ENCODE measurements at places on chromosomes 12 and 14.

DNA sequence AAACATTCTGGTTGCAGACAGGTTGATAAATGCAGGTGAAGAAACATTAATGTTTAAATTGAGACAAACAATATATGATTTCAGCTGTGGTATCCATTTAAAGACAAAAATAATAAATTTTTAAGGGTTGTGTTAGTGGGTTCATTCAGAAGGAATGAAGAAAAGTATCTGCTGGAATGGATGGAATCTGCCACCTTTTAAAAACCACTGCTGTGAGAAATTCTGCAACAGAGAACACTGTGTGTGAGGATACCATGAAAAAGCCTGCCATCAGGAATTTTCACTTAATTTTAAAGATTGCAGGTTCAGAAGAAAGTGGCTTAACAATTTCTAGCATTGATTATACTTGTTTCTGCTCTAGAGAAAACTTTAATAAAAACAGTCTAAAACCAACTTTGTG is 184.6 kb upstream of the SOX5 start:
- no peak for DNase-seq
- H3K27me3 ChIP-seq = no peaks in the 10 kb centered on the region
- H3K4me1 ChIP-seq = peaks cover 10% of the 10 kb centered on the region
- H3K36me3 ChIP-seq = no peaks in the 10 kb centered on the region
- H3K27ac ChIP-seq = no peak overlapping the region
- no peak overlapping the region for H3K4me3 ChIP-seq

GRCh38 chr14:100830681-100831080 is 4.8 kb downstream of the MEG3 start:
- H3K4me3 ChIP-seq = no peak overlapping the region
- H3K36me3 ChIP-seq = no peaks in the 10 kb centered on the region
- no peaks in the 10 kb centered on the region for H3K4me1 ChIP-seq
- H3K27me3 ChIP-seq = peaks cover 14% of the 10 kb centered on the region

GRCh38 chr12:113003636-113004035 is 25.3 kb downstream of the OAS2 start:
- H3K27me3 ChIP-seq = no peaks in the 10 kb centered on the region
- H3K4me1 ChIP-seq = no peaks in the 10 kb centered on the region
- peaks cover 13% of the 10 kb centered on the region for H3K36me3 ChIP-seq
- no peak for DNase-seq
- no peak overlapping the region for H3K4me3 ChIP-seq

GRCh38 chr14:51653079-51653774 is 1.5 kb downstream of the FRMD6 start:
- peaks cover 67% of the 10 kb centered on the region for H3K4me1 ChIP-seq
- peak; percentile 50 for DNase-seq
- H3K27me3 ChIP-seq = no peaks in the 10 kb centered on the region
- H3K36me3 ChIP-seq = no peaks in the 10 kb centered on the region

DNA sequence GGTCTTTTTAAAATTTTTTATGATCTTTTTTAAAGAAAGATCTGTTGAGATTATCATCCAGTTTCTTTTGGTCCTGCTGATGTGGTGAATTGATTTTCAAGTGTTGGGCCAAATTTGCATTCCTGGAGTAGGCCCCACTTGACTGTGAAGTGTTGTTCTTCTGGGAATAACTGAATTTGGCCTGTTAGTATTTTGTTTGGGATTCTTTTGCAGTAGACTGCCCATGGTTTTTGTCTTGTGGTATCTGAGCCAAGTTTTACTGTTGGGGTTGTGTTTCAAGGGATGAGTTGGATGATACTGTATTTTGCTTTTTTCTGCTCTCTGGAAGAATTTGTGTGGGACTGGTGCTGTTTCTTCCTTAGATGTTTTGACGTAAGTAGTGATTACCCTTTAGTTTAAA is 4.0 kb upstream of the SYCP3 start:
- DNase-seq = no peak
- no peak overlapping the region for H3K27ac ChIP-seq
- H3K4me1 ChIP-seq = peaks cover 2% of the 10 kb centered on the region
- H3K4me3 ChIP-seq = no peak overlapping the region
- H3K27me3 ChIP-seq = no peaks in the 10 kb centered on the region

- DNase-seq = no peak
- peaks cover 4% of the 10 kb centered on the region for H3K27me3 ChIP-seq
- H3K4me3 ChIP-seq = no peak overlapping the region
- H3K27ac ChIP-seq = 0 out of 2 replicates have a peak overlapping the region, but pooled peaks have one; percentile 9
- H3K4me1 ChIP-seq = peaks cover 9% of the 10 kb centered on the region
- no peaks in the 10 kb centered on the region for H3K36me3 ChIP-seq
These were observed 911 bp upstream of the SCNN1A start for GRCh38 chr12:6376079-6376869.

DNA sequence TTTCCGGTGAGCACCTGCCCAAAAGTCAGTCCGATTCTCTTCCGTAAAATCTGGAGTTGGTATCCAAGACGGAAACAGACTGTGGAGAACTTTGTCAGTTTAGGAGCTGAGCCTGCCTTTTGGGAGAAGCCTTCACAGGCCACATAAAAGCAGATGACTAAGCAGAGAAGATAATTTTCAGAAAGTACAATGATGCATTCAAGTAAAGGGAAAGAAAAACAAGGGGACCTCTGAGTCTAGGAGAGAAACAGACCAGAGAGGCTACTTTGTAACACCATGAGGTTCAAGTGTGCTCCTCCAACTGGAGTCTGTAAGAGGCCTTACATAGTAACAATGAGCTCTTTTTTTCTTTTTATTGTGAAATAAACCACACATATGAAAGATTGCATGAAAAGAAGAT is 21.1 kb downstream of the TMED8 start:
- H3K27me3 ChIP-seq = no peaks in the 10 kb centered on the region
- H3K27ac ChIP-seq = no peak overlapping the region
- no peak overlapping the region for H3K4me3 ChIP-seq

GRCh38 chr14:69543341-69544115 is 31.1 kb downstream of the CCDC177 start:
- DNase-seq = peak; percentile 23
- no peak overlapping the region for H3K4me3 ChIP-seq
- no peaks in the 10 kb centered on the region for H3K36me3 ChIP-seq
